ENCODE measurements at places on chromosomes 3 and 15. TPM values are rescaled to one million over a fixed set of nuclear protein-coding genes. Genes with fewer than 3 reads are reported as not detected.

GOLGA6L4 gene
- 2.0 TPM for total RNA-seq

FES gene
- total RNA-seq = 45.2 TPM

CSPG5 gene
- 0.67 TPM for total RNA-seq

ATP6V1A gene
- 107 TPM for total RNA-seq

BMF gene
- 4.6 TPM for total RNA-seq

FBXO40 gene
- total RNA-seq = not detected

DNAJA4 gene
- total RNA-seq = 3.7 TPM

C2CD4A gene
- 1.2 TPM for total RNA-seq

LSMEM2 gene
- not detected for total RNA-seq

ATP13A5 gene
- not detected for total RNA-seq

SUCNR1 gene
- 0.10 TPM for total RNA-seq

GASK1A gene
- 0.10 TPM for total RNA-seq

IL5RA gene
- total RNA-seq = not detected

GOLGA6L7 gene
- not detected for total RNA-seq

Data from vein endothelial cell (primary cell).